ENCODE measurements at places on chromosomes 16 and 17.

- peak; percentile 62 for DNase-seq
Measured at GRCh38 chr17:64174686-64175456, 44.9 kb upstream of the ERN1 start.

GRCh38 chr17:52789829-52790228 lies 631.3 kb upstream of the CA10 start:
- DNase-seq: peak; percentile 0

DNA sequence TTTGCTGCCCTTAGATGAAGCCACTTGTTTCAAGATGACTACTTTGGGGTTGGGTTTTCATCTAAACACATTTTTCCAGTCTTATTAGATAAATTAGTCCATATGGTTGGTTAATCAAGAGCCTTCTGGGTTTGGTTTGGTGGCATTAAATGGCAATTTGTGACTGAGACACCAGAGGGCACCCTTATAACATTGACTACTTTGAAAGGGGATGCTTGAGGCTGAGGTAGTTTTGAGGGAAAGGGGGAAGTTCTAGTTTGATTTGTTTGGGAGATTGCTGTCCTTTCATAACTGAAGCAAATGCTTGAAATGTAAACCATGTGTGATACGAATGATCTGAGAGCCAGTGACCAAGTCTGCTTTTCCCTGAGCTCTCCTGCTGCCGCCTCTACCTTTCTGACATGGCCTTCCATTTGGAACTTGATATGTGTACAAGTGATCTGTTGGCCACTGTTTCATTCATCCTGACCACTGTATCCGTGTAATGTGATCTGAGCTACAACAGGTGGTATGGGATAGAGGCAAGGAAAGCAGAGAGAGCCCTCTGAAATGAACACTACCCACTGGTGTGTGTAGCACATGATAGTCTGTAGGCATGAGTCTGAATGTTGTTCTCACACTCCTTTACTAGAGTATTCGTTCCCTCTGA lies 5.8 kb upstream of the RARA start:
- peak; percentile 82 for DNase-seq

GRCh38 chr17:75048249-75048878 lies 1.3 kb downstream of the KCTD2 start:
- no peak for DNase-seq

DNA sequence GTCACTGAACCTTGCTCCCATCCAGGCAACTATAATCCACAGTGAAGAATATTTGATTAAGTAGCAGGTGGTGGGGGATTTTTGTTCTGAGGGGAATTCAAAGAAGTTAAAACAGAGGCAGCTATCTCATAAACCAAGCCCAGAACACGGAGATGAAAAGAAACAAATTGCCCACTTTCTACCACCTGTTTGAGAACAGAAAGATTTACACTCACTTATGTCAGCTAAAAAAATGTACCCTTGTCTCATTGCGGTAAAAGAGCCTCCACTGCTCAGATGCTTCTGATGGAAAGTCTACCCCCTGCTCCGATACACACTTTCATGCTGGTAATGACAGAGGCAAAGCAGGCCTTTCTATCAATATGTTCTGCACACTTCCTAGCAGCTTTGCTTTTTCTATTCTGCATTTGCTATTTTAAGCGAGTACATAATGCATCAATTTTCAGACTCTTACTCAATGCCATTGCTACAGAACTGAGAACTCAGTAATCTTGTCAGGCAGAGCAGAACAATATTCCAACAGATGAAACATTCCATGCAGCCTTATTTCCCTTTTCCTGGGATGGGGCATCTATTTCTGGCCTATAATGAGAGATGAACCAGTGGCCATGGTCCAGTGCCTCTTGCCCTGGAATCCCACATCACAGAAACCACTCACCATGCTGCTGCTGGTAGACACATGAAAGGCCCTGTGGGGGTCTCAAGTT lies 29.0 kb downstream of the CDK5R1 start:
- DNase-seq: no peak

DNA sequence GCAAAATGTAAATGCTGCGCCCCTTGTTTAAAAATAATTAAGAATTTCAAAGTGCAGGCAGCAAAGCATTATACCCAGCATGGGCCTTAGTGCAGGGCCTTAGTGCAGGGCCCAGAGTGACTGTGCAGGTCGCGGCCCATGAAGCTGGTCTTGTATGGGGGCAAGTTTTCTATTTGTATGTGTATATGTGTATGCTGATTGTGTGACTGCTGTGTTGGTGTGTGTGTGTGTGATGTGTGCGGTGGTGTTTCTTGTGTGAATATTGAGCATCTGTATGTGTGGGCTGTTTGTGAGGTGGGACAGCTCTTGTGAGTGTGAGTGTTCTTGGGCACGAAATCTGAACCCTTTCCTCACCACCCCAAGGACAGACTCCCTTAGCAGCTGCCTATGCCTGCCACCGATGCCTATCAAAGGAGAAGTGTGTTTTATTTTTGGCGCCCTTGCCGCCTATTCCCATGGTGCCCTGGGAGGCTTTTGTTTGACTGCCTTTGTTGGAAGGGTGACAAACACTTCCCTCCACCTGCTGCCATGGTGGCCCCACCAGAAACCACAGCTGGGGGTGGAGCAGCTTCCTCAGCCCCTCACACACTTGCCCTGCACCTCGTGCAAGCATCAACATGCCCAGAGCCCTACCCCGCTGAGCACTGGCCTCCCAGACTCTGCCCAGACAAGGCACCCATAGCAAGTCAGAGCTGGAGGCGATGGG lies 18.0 kb downstream of the CCR7 start:
- DNase-seq: no peak

GRCh38 chr17:18179804-18180203 lies 3.8 kb upstream of the ALKBH5 start:
- DNase-seq: no peak

GRCh38 chr17:6276711-6277110 lies 158.2 kb downstream of the AIPL1 start:
- DNase-seq: no peak

DNA sequence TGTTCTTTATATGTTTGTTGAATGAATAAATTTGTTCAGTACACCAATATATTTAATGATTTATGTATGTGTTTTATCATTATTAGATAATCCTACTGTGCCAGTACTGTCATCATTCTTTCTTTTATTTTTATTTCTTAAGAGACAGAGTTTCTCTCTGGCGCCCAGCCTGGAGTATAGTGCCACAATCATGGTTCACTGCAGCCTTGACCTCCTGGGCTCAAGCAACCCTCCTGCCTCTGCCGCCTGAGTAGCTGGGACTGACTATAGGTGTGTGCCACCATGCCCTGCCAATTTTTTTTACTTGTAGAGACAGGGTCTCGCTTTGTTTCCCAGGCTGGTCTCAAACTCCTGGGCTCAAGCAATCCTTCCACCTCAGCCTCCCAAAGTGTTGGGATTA lies 41.8 kb downstream of the PAFAH1B1 start:
- DNase-seq: no peak

- peak; percentile 81 for DNase-seq
Measured at GRCh38 chr17:76384222-76384986, at the start of gene SPHK1. Gene SPHK1 (plus strand): TSS chr17:76384609. CDS start chr17:76385645, 1,036 bp downstream.

GRCh38 chr17:77332981-77333685 lies 192.4 kb downstream of the SEC14L1 start:
- DNase-seq: peak; percentile 88

GRCh38 chr16:69326172-69326873 lies 4.1 kb downstream of the PDF start:
- no peak for DNase-seq

- DNase-seq: peak; percentile 55
Measured at GRCh38 chr16:71479420-71479819, 9.7 kb downstream of the ZNF19 start.

DNA sequence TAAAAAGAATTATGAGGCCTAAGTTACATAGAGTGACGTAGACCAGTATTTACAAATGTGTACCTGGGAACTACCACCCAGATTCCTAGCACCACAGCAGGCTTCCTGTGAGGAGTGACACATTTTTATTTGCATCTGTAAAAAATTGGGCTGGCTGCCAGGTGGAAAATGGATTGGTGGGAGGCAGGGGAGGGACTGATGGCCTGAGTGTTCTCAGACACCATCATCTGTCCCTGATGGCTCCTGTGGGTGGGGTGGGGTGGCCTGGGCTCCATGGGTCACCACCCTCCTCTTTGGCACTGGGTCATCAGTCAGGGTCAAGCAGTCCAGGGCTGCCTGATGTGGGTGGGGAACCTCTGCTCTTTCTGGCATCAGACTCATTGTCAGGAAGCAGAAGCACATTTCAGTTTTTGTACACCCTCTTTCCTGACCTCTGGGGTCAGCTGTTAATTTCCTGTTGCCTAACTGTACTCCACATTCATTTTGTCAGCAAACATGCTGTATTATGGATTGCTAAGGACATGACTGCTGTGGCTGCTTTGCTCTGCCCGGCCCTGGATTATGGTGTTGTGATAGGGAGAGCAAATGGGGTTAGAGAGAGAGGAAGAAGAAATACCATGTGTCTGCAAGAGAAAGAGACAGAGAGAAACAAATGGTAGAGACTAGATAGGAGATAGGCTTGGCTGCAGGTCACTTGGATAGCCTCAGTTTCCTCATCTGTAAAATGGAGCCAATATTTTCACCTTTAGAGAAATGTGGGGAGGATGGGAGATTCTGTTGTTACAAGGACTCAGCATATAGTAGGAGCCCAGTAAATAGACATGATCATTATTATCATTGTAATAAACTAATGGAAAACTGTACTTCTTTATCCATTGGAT lies 11.6 kb upstream of the MFAP4 start:
- peak; percentile 91 for DNase-seq
